ENCODE measurements at places on chromosomes 3 and 15.

GRCh38 chr15:67147396-67147949 is 82.1 kb downstream of the SMAD3 start:
- no peak for DNase-seq

DNA sequence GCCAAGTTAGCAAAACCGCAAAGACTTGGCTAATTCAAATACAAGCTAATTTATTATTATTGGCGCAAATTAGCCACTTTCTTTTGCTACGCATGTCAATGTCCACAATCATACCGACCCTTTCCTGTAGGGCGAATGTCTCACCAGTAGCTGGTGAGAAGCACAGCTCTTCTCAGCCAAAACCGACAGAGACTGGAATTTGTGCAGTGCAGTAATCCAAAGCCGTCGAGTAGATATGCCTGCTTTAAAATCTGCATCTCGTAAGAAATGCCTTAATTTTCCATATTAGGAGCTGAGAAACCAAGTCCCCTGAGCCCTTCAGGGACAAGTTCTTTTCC is 614 bp upstream of the MINDY2 start:
- DNase-seq: peak; percentile 83

- DNase-seq: no peak
Measured at GRCh38 chr15:29920515-29920914, 98.2 kb upstream of the TJP1 start.

DNA sequence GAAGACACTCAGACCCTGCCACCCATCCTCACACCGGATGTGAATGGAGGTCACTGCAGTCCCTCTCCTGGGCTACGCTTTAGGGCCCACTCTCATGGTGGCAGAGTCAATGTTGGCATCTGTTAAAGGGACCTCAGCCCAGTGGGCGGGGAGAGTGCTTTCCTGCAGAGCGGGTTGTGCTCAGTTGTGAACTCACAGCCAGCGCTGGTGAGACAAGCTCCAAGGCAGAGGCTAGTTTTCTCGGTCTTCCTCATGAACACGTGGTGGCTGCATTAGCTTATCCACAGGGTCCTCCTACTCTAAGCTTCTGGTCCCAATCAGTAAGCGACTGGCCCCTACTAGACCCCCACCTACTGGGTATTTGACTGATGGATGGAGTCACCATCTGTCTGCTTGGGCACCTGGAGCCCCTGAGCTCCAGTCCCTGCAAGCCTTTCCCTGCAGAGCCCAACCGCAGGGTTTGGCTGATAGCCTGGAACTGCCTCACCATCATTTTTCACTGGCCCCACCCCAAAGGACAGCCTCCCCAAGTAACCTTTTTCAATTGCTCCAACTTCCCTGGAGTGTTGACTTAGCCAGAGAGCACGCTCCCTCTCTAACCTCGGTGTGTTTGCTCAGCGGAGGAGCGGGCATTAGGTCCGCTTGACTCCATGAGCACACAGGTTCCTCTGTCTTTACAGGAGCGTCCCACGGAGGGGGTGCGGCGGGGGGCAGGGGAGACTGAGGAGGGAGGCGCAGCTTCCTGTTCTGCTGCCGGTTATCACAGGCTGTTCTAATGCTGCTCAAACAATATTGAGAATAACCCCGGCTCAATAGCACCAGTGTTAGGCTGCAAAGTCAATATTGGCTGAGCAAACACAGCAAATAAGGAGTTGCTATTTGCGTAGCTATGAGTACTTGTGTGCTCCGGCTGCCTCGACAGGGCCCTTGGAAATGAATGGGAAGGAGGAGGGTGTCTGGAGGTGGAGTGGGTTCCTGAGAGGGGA is 141.7 kb downstream of the RPLP1 start:
- peak; percentile 100 for DNase-seq

DNA sequence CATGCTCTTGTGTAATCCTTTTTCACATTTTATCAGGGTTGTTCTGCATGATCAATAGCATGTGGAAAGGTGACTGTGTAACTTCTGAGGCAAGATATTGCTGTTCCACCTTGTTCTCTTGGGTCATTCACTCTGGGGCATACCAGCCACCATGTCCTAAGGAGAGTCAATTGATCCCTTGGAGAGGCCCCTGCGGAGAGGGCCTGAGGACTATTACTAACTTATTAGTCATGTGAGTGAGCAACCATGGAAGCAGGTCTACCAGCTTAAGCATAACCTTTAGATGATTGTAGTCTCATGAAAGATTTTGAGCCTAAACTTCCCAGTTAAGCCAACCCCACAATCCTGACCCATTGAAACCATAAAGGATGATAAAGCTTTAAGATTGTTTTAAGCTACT is 22.0 kb upstream of the COL6A5 start:
- no peak for DNase-seq

DNA sequence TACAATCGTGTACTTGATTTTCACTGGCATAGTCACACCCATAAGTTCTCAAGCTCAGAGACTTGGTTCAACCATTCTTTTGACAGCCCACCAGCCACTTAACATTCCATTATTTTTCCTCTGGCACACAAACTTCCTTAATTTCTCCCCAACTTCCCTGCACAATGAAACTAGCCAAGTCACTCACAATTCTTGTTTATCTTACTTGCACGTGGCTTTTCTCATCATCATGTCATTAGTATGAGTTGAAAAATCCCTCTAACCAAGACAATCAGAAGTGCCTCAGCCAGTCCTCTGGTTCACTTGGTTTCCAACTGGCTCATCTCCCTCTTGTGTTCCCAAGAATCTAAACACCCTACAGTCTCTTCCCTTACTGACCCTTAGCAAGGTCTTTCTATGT is 110.5 kb upstream of the PTPRG start:
- no peak for DNase-seq

GRCh38 chr15:51094606-51095569 is at the start of gene TNFAIP8L3:
TNFAIP8L3 (minus strand) TSS chr15:51094906; CDS start chr15:51094595, 311 bp downstream.
- DNase-seq: peak; percentile 33

DNA sequence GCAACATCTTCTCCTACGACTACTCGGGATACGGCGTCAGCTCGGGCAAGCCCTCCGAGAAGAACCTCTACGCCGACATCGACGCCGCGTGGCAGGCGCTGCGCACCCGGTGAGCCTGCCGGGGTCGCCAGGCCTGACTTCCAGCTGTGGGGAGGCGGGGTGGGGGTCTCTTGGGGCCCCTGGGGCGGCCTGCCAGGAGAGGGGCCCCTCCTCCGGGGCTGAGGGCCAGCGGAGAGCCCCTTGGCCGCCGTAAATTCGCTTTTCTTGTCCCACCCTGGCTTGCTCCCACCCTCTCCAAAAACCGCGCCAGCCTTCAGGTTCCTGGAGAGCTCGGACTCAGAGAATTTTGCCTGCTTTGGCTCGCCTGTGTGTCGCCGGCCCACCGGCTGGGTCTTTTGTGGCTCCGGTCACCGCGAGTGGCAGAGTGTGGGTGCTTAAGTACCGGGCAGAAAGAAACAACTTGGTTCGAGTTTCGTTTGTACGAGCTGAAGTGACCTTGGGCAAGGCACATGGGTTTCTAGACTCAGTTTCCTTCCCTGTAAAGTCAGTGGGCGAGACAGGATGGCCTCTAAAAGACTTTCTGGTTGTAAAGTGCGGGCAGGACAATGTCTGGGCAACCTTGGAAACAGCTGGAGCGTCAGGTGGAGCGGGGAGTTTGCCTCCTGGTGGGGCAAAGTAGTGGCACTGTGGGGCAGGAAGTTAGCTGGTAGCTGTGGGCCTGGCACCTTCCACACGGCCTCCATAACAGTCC is 976 bp downstream of the ABHD17C start:
- no peak for DNase-seq

- no peak for DNase-seq
Measured at GRCh38 chr3:134615743-134616142, 35.1 kb downstream of the KY start.

DNA sequence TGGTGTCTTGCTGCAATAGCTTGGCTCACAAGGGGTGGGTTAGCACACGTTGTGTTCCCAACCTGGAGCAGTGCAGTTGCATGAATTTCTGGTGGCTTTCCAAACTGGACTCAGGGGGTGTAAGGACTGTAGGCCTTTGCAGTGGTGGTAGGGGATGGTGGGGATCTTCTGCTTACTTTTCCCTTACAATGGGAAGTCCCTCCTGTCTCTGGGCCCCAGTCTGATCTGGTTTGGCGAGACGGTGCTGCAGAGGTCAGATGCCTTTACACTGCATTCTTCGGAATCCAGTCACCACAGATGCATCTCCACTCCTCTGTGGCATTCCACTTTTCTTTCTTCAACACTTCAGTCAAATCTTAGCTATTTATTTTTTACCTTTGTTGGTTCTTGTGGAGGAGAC is 132.1 kb downstream of the DOCK3 start:
- no peak for DNase-seq

DNA sequence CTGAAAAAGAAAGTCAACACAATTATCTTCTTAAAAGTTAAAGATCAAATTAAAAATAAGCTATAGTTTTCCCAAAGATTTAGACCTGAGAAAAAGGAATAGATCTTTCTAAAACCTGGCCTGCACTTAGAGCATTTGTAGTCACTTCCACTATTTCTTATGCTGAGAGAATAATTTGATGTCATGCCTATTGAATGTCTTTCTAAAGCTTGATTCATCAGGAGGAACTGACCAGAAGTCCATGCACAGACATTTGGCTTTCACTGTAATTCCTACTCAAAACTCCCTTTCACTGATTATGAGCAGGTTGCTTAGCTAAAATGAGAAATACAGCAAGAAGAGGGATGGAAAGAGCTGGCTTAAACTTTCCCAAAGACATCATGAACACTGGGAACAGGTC is 4.3 kb downstream of the GREM1 start:
- DNase-seq: no peak

DNA sequence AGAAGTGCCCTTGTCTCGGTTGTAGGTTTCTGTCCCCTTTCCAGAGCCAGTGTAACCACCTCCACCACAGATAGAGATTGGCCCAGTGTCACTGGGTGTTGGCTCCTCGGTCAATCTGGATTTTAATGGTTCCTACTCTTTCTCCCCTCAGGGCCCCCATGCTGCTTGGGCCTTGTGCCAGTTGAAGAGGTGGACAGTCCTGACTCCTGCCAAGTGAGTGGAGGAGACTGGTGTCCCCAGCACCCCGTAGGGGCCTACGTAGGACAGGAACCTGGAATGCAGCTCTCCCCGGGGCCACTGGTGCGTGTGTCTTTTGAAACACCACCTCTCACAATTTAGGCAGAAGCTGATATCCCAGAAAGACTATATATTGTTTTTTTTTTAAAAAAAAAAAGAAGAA is 75.2 kb downstream of the BOC start:
- DNase-seq: no peak

- no peak for DNase-seq
Measured at GRCh38 chr3:87949879-87950208, 109.0 kb downstream of the CGGBP1 start.

DNA sequence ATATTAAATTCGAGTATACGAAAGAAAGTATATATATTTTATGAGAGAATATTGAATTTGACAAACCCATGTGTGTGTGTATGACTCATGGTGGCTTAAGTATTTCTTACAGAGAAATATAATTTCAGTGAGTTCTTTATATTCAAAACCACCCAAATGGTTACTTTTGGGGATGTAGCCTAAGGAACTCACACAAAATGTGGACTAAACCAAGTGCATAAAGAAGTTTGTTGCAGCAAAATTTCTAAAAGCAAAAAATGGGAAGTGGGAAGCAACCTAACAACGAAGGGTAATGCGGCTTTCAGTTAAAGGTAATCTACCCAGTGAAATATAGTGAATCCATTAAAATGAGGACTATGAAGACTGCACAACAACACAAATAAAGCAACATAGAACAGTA is 277.1 kb downstream of the EDEM1 start:
- DNase-seq: no peak

DNA sequence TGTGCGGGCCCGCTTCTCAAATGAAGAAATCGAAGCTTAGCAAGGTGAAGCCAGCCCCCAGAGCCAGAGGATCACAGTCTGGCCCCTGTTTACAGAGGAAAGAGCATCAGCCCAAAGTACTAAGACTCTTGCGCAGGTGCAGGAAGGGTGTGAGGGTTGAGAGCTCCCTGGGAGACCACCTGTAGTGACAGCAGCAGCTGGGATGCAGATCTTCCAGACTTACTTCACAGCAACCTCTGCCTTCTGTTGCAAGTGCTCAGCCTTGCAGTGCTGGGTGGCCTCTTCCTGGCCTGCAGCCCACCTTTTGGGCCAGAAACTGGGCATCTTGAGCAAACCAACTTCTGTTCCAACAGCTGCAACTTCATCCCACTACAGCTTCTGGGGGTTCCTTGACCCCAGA is 19.7 kb downstream of the SPATA12 start:
- no peak for DNase-seq

DNA sequence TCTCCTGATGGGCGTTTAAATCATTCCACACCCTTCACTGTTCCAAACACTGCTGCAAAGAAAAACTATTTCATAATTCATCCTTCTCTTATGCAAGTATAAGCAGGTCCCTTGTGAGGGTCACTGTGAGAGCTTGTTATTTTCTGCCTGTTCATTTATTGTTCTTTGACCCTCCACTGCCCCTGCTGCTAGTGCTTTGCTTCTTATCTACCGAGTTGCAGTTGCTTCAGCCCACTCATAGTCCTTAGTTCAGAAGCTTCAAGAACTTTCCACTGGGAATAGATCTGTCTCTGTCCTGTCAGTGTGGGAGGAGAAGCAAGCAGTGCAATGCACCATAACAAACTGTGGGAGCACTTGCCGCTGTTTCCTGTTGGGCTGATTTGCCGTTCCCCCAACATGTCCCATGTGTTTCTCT is 39.8 kb downstream of the RIOX2 start:
- no peak for DNase-seq

DNA sequence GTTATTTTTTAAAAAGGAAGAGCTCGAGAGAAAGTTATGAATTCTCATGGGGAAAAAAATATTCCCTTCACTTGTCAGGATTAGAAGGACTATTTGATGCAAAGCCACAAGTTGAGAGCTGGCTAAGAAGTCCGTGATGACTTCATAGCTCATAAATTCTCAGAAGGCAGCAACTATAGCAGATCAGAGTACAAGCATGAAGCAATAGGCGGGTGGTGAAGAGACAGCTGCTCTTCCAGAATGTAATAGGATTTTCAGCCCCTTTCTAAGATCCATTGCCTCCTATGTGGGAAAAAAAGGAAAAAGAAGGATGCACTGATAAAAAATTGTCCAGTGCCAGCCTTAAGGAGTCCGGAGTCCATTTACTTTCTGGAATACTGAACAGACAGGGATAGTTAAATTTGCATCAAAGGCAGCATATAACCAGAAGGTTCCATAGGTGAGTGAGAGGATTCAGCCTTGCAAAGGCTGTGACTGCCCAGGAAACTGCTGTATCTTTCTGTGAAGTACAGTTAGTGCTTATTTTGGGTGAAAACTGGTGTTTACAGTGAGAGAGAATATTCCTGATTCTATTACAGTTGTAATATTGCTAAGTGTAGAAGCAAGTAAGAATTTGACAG is 929.5 kb upstream of the ALCAM start:
- DNase-seq: no peak
